ENCODE measurements at places on chromosomes 6 and 20.

DNA sequence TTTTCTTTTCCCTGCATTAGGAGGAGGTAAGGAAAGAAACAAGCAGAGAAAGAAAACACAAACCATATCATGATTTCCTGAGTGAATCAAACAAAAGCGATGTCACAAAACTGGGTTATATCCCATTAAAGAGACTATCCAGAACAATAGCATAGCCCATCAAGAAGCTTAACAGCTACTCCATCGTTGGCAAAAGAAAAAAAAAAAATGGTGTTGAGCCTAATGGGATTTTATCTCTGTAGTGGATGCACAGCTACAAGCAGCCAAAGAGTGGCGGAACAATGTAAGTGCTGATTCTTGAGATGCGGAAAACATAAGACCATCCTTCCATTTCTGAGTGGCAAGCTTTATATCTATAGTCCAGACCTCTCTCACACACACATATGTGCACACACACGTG, 106.2 kb upstream of the NRSN1 start:
- H3K4me1 ChIP-seq: no peaks in the 10 kb centered on the region
- no peak overlapping the region for H3K27ac ChIP-seq
- no peak for DNase-seq
- no peaks in the 10 kb centered on the region for H3K27me3 ChIP-seq
- H3K36me3 ChIP-seq: no peaks in the 10 kb centered on the region

DNA sequence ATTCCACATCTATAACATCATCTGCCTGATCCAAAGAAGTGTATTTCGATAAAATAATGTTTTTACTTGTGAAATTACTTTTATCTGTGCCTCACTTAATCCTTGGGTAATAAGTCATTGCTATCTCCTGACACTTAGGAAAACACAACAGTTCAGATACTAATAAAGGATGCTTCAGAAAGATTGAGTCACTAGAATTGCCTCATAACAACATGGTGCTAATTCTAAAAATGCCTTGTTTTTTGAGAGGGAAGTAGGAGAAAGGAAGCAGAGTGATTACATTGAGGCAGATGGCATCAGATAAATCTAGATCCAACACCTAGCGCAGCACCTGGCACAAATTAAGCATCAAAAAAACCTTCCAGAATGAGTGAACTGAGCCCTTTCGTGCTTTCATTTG, 69.0 kb downstream of the NCOA7 start:
- H3K36me3 ChIP-seq: no peaks in the 10 kb centered on the region
- no peak overlapping the region for H3K4me3 ChIP-seq
- no peaks in the 10 kb centered on the region for H3K4me1 ChIP-seq

DNA sequence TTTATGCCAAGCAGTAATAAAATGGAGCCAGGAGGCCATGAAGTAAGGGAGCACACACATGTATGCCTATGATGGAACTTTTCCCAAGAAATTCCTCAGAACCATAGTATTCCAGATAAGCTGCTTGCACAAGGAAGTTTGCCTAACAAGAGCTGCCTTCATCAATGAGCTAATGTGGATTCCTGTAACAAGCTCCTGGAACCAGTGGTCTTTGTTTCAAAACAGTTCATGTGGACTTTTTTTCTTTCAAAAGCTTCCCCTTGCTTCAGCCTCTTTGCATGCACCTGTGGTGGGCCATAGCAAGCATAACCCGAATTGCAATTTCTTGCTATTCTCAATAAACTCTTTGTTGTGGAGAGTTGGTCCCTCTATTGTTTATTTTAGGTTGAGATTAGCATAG, 359.6 kb downstream of the UTRN start:
- peaks cover 5% of the 10 kb centered on the region for H3K4me1 ChIP-seq
- H3K4me3 ChIP-seq: no peak overlapping the region
- no peaks in the 10 kb centered on the region for H3K27me3 ChIP-seq
- no peaks in the 10 kb centered on the region for H3K36me3 ChIP-seq
- no peak for DNase-seq

GRCh38 chr6:33195304-33196165, 3.3 kb upstream of the COL11A2 start:
- H3K4me3 ChIP-seq: no peak overlapping the region
- peaks cover 17% of the 10 kb centered on the region for H3K27me3 ChIP-seq
- peaks cover 45% of the 10 kb centered on the region for H3K4me1 ChIP-seq
- no peak for DNase-seq
- H3K27ac ChIP-seq: no peak overlapping the region

GRCh38 chr6:68108233-68108835, 526.7 kb upstream of the ADGRB3 start:
- no peak for DNase-seq
- H3K4me1 ChIP-seq: no peaks in the 10 kb centered on the region
- no peaks in the 10 kb centered on the region for H3K27me3 ChIP-seq
- no peak overlapping the region for H3K4me3 ChIP-seq
- no peaks in the 10 kb centered on the region for H3K36me3 ChIP-seq
